ENCODE measurements at places on chromosomes 16 and 17.

GRCh38 chr16:50771366-50771765, 29.5 kb downstream of the CYLD start:
- DNase-seq = no peak

- no peak for DNase-seq
Observed at GRCh38 chr17:42568341-42569111, 1.6 kb downstream of the MLX start.

DNA sequence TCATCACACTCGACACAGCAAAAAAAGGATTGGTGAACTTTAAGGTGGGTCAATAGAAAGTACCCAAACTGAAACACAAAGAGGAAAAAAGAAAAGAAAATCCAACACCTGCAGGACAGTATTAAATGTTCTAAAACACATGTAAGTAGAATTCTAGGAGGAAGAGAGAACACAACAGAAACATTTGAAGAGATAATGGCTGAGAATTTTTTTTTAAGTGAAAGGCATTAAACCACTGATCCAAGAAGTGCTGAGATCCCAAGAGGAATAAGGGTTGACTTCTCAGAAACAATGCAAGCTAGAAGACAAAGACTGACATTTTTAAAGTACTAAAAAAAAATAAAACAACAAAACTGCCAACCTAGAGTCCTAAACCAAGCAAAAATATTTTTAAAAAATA, 31.6 kb downstream of the VPS53 start:
- DNase-seq = no peak

DNA sequence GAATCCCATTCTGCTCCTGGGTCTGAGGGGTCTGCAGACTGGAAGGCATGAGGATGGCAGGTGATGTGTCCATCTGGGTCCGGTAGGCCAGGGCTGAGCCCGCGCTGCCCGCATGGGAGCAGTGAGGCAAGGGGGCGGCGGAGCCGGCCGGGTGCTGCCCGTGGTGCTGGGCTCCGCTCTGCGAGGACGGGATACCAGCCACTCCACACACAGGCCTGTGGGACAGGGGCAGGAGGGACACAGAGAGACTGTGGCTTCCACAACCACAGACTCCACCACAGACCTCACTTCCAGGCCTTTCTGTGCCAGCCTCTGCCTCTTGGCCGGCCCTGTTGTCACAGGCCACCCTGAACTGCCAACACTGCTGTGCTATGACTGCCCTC, 25.4 kb downstream of the MAP1LC3B start:
- no peak for DNase-seq

- DNase-seq = no peak
Observed at GRCh38 chr16:12158428-12158827, 181.9 kb downstream of the SNX29 start.

- DNase-seq = no peak
Observed at GRCh38 chr17:36721560-36722120, 120.3 kb downstream of the MRM1 start.

GRCh38 chr16:28217326-28217725, 5.6 kb upstream of the XPO6 start:
- DNase-seq = no peak

- DNase-seq = no peak
Observed at GRCh38 chr16:50259334-50260205, 6.8 kb upstream of the ADCY7 start.

DNA sequence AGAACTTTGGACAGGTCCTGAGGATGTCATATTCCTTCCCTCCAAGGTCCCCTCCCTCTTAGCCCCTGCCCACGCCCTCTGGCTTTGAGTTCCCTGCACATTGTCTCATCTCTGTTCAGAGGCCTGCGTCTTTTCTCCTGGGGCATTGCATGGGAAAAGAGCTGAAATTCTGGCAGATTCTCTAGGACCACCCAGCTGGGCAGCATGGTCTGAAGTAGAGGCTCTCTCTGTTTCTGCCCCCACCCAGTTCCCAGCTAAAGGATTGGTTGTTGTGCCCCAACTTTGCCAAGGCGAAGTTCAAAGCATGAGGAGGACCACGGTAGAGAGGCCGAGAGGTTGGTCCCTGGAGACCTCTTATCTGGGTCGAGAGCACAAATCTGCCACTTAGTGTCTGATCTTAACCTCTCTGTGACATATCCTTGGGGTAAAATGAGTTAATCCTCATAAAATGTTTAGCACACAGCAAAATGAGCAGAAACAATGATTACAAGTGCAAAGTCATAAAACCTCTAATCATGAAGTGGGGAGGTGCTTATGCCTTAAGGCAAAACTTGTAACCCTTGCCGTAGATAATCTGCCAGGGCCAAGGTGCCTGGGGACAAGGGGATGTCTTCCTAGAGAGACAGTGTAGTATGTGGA, 2.4 kb downstream of the ABAT start:
- no peak for DNase-seq

- DNase-seq = no peak
Observed at GRCh38 chr16:2176047-2176446, 20.4 kb downstream of the CASKIN1 start.

- DNase-seq = no peak
Observed at GRCh38 chr16:3829631-3830536, 50.6 kb downstream of the CREBBP start.

DNA sequence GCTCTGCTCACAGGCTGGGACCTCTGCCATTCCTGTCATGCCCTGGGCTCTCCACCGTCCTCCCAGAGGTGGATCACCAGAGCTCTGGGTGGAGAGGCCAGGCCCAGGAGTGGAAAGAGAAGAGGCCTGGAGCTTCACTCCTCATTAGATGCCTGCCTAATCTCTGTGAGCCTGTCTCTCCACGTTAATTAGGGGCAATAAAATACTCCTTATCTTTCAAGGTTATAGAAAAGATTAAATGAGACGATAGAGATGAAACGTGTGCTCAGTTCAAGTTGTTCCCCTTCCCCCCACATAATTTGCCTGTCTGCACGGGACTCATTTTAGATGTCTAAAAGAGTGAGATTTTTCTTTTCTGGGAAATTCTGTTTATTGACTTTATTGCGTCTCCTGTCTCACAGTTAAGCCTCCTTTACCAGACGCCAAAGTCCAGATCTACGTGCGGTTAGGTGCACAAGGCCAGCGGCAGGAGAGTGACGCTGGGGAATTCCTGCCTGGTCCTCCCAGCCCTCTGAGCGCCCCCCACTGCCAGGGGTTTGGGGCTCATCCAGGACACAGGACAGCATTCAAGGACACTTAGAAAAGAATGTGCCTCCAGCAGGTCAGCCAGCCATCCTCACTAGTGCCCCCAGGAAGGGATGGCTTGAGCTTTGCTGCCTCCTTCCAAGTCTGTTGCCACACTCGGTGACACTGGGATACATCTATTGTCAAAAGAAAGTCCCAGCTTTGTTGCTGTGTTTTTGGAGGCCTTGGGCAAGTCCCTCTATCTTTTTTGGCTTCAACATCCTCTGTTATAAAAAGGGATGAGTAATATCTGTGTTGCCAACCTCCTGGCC, 42.3 kb downstream of the TBX4 start:
- DNase-seq = no peak

DNA sequence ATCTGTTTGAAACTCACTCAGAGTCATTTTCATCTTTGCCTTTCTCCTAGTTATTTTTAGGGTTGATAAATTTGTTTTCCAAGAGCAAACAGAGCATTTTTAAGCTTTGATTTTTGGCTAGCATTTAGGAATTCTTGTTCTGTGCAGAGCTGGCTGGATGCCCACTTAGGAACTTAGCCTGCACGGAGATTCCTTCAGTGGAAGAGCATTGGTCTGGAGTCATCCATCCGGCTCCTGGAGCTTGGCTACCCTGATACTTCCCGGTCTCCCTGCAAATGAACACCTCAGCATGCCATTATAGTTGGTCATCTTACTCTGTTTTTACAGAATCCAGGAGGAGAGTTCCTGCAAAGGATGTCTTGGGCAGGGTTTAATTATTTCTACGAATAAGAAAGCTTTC, 57.1 kb downstream of the SPECC1 start:
- no peak for DNase-seq

DNA sequence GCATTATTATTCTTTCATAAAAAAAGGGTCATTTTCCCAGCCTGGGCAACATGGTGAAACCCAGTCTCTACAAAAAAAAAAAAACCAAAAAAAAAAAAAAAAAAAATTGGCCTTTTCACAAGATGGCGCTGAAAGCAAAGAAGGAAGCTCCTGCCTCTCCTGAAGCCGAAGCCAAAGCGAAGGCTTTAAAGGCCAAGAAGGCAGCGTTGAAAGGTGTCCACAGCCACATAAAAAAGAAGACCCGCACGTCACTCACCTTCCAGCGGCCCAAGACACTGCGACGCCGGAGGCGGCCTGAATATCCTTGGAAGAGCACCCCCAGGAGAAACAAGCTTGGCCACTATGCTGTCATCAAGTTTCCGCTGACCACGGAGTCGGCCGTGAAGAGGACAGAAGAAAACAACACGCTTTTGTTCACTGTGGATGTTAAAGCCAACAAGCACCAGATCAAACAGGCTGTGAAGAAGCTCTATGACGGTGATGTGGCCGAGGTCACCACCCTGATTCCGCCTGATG, 4.9 kb upstream of the PGAP6 start:
- peak; percentile 23 for DNase-seq

GRCh38 chr17:17934214-17934613, 38.0 kb downstream of the TOM1L2 start:
- no peak for DNase-seq

GRCh38 chr16:50489182-50489581, 59.0 kb upstream of the NKD1 start:
- DNase-seq = no peak

GRCh38 chr17:61481421-61481820, 29.2 kb downstream of the TBX4 start:
- no peak for DNase-seq

DNA sequence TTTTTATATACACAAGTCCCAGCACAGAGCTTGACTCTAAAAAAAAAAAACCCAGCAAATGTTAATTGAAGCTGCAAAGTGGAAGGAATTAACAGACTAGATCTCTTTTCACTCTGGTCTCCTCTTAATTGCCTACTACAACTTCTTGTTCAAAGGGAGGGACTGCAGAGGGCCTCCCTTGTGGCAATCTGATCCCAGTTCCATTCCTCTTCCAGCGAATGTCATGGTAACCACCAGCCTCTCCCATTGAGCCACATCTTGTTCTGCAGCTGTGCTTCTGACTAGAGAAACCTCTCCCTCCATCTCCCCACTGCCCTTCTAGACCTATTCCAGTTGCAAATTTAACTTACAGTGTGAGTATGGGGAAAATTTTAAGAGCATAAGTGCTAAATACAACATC, 5.9 kb downstream of the SUPT6H start:
- DNase-seq = no peak

- no peak for DNase-seq
Observed at GRCh38 chr16:57406881-57407280, 2.3 kb downstream of the CCL17 start.

GRCh38 chr17:32870027-32870670, 6.8 kb downstream of the MYO1D start:
- no peak for DNase-seq

DNA sequence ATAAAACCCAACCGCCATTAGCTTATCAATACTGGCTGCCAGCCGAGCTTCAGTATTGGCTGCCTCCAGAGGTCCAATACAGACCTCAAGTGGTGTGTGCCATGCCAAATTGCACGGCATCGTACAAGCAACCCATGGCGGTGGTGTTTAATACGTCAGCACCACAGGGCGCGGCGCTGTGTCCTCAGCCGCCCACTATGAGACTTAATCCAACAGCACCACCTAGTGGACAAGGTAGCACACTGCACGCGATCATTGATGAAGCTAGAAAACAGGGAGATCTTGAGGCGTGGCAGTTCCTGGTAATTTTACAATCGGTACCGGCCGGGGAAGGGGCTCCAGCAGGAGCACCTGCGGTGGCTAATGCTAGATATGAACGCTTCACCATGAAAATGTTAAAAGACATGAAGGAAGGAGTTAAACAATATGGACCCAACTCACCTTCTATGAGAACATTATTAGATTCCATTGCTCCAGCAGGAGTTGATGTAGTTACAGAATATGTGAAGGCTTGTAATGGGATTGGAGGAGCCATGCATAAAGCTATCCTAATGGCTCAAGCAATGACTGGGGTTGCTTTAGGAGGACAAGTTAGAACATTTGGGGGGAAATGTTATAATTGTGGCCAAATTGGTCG, 15.4 kb downstream of the FLYWCH1 start:
- peak; percentile 72 for DNase-seq

DNA sequence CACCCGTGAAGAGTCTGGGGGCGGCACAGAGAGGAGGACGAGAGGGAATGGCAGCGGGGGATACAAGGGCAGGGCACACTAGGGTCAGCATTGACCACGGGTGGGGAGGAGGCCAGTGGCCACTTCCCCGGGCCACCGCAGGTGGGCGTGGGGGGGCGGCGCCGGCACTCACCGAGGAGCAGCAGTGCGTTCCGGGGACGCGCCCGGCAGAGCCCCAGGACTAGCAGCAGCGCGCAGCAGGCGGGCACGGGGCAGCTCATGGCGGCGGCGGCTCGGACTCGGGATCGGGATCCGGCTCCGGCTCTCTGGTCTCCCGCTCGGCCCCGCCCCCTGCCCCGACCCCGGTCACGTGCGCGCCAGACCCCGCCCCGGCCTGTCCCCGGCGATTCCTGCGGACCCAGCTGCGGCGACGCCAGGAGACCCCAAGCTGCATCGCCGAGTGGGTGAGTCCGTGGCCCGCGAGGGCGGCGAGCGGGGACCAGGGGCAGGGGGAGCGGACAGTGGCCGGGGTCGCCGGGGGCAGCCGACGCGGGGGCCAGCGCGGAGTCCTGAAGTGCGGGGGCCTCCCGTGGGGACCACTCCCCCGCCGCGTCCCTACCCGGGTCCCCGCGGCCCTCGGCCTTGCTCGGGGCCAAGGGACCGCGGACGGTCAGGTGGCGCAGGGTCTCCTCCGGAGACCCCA, at the start of the genes SGSH and SLC26A11:
TSS of gene SGSH (minus strand) at position 280 of the 682 bp plus-strand sequence. CDS start at position 260, 20 bp downstream.
TSS of gene SLC26A11 (plus strand) at position 374 of the 682 bp plus-strand sequence. CDS start 1,134 bp downstream, outside the sequence.
- peak; percentile 64 for DNase-seq

- DNase-seq = no peak
Observed at GRCh38 chr16:2514333-2515179, 804 bp downstream of the ATP6V0C start.

- DNase-seq = no peak
Observed at GRCh38 chr17:77733576-77734296, 224.8 kb upstream of the TNRC6C start.

DNA sequence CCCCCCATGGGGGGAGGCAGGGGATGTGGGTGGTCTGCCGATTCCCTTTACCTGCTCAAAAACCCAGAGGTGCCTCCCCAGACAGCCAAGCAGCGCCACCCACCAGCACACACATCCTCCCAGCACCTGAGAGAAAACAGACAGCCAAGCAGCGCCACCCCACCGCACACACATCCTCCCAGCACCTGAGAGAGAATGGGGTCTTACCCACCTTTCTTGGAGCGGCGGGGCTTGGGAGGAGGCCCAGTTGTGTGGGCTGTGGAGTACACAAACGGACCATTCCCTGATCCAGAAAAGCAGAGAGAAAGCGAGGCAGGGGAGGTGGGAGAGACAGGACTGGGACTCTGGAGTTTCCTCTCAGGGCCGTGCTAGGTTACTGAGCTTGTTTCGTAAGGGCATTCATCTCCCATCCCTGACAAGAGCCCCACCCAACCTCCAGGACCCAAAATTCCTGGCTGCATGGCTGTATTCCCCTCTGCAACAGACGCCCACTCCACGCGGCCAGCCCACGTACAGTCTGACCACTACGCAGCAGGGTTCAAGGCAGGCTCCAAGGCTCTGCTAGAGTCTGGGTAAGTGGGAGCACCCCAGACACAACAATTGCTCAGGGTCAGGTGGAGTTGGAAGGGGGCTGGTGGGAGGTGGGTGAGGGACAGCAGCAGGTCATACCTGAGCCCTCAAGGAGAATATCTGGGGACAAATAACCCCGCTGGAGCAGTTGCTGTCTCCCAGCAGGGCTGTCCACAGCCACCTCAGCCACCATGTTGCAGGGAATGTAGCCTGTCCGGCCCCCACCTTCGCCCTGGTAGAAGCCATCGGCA, 22.3 kb downstream of the TSPOAP1 start:
- DNase-seq = no peak

GRCh38 chr16:66036184-66036583, 330.3 kb upstream of the CDH5 start:
- DNase-seq = no peak
